ENCODE measurements at places on chromosomes 4 and X.

- DNase-seq, result no peak
Measured at GRCh38 chr4:122346036-122346435, 32.8 kb upstream of the ADAD1 start.

DNA sequence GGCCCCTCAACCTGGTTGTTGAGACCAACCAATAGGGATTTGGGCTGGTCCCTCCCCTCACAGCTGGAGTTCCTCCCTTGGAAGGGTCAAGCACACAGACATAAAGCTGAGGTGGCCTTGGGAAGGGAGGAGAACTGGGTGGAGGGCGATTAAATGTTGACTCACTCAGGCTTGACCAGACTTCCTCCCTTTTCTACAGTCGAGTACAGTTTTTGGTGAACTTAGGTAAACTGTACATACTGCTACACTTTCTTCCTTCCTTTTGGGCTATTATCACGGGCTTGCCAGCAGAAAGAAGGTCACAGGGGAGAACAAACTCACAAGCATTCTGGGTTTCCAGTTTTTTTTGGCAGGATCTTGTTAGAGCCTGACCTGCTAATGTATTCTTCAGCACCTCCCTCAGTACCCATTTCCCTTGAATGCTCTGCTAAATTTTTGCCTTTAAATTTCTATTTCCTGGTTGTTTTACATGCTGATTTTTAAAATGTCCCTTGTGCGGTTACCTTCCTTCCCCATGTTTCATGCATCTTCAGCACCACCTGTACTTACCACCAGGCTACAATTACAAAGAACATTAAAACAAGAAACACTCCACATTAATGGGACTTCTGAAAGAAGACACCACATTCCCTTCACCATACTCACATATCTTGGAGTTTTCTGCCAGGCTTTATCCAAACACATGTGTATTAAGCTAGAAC lies 135.2 kb upstream of the RASGEF1B start:
- DNase-seq, result no peak

- DNase-seq, result no peak
Measured at GRCh38 chr4:140281828-140282552, 91.5 kb upstream of the SCOC start.

GRCh38 chrX:108186811-108187210 lies 95.2 kb downstream of the ATG4A start:
- no peak for DNase-seq

GRCh38 chr4:78325271-78326157 lies 226.1 kb upstream of the ANXA3 start:
- no peak for DNase-seq

DNA sequence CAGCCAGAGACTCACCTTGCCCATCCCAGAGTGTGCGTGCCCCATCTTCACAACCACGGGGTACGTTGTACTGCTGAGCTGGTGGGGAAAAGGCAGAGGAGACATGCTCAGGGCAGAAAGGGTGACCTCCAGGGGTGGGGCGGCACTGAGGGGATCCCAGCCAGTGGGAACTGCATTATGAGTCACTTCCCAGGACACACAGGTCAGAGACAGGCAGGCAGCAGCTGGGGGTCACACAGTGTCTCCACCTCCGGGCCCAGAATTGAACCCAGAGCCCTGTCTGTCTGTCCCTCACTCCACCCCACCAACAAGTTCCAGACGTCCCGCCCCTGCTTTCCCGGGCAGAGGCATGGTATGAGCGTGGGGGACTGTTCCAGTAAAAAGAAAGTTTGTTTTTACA lies 4.8 kb upstream of the TIMP1 start:
- no peak for DNase-seq

GRCh38 chr4:92497141-92497540 lies 193.4 kb downstream of the GRID2 start:
- DNase-seq, result no peak

DNA sequence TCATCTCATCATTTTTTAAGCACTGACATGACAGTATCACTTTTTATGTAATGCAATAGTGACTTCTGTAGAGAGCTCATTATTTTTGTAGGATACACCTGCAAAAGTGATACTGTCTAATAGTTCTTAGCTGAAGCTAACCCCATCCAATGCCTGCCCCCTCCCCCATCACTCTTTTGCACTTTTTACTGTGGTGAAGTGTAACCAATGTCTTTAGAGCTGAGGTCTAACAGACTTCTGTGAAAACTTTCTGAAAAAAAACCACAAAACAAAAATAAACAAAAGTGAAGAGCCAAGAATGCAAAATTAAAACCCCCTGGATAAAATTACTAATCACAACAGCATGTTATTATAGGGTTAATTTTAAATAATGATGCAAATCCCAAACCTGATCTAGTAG lies 301.1 kb downstream of the ANK2 start:
- DNase-seq, result no peak

GRCh38 chr4:8039290-8039689 lies 99.6 kb upstream of the AFAP1 start:
- no peak for DNase-seq

GRCh38 chr4:7945709-7946380 lies 6.2 kb upstream of the AFAP1 start:
- no peak for DNase-seq

- DNase-seq, result no peak
Measured at GRCh38 chr4:85658766-85659439, 184.0 kb downstream of the ARHGAP24 start.

- DNase-seq, result no peak
Measured at GRCh38 chr4:168028568-168028967, 63.8 kb upstream of the ANXA10 start.
